ENCODE measurements at places on chromosomes 16 and 17. TPM values are rescaled to one million over a fixed set of nuclear protein-coding genes. Genes with fewer than 3 reads are reported as not detected.

MAP2K6 gene
- total RNA-seq = 4.4 TPM

RSL1D1 gene
- 233 TPM for total RNA-seq

JPH3 gene
- total RNA-seq = 0.13 TPM

DCTPP1 gene
- total RNA-seq = 51.1 TPM

PPP1R27 gene
- total RNA-seq = not detected

NMRAL1 gene
- total RNA-seq = 51.7 TPM

NECAB2 gene
- 0.13 TPM for total RNA-seq

JUP gene
- 115 TPM for total RNA-seq

COX10 gene
- 17.2 TPM for total RNA-seq

PLCD3 gene
- total RNA-seq = 27.7 TPM

VKORC1 gene
- 65.3 TPM for total RNA-seq

KLHL10 gene
- not detected for total RNA-seq

MYH2 gene
- not detected for total RNA-seq

TUBG2 gene
- total RNA-seq = 8.4 TPM

GPR142 gene
- total RNA-seq = not detected

HLF gene
- under 0.01 TPM for total RNA-seq

EFCAB13 gene
- 7.0 TPM for total RNA-seq

SPIRE2 gene
- total RNA-seq = 1.2 TPM

IL21R gene
- total RNA-seq = not detected

CLEC18C gene
- not detected for total RNA-seq

RFWD3 gene
- total RNA-seq = 56.7 TPM
